Uterus (tissue), 4 donors: ENCODE measurements at places on chromosomes 1 and 21. TPM values are rescaled to one million over a fixed set of nuclear protein-coding genes. Genes with fewer than 3 reads are reported as not detected.

- no peak for DNase-seq
Measured at GRCh38 chr1:72606216-72606810, 324.0 kb upstream of the NEGR1 start.

The LCE4A gene
- total RNA-seq = not detected

The HHIPL2 gene
- 0.55 TPM for total RNA-seq

GRCh38 chr1:1889847-1890505, 911 bp downstream of the GNB1 start:
- DNase-seq = no peak

GRCh38 chr1:64240206-64240605, 36.8 kb downstream of the UBE2U start:
- DNase-seq = no peak

DNA sequence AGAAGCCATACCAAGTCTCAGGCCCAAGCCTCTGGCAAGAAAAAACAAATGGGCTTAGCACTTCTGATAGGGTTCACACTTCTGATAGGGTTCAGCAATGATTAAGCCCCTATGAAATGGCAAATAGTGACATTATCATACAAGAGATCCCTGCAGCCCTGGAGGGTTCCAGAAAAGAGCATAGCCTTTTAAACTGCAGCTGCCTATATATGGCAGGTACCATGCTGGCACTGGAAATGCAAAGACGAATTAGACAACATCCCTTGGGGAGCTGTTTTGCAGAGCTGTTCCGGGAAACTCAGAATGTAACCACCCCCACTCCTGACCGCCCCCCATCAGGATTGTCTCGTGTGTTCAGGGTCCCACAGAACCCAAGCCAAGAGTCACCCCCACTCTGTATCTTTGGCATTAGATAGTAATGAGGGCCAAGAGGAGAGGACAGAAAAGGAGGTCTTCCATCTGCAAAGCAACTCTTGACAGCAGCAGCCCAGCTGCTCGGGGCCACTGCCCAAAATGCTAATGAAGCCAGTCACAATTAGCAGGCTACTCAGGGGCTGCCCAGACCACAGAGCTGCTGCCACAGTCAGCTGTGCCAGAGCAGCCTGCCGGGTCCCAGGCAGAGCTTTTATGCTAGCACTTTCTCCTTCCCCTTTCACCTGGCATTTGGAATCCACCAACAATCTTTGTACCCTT, 50.9 kb downstream of the ITPKB start:
- DNase-seq = no peak

GRCh38 chr1:210800756-210801155, 333.2 kb downstream of the KCNH1 start:
- DNase-seq = no peak

GRCh38 chr1:15950763-15951295, 25.1 kb downstream of the ZBTB17 start:
- peak; percentile 76 for DNase-seq
